ENCODE measurements at places on chromosomes 5 and 9.
A peak's percentile ranks its signal among the peaks of the same experiment; 100 is the strongest.

- no peak for DNase-seq
These were observed 88.8 kb upstream of the BRINP1 start for GRCh38 chr9:119458068-119458467.

DNA sequence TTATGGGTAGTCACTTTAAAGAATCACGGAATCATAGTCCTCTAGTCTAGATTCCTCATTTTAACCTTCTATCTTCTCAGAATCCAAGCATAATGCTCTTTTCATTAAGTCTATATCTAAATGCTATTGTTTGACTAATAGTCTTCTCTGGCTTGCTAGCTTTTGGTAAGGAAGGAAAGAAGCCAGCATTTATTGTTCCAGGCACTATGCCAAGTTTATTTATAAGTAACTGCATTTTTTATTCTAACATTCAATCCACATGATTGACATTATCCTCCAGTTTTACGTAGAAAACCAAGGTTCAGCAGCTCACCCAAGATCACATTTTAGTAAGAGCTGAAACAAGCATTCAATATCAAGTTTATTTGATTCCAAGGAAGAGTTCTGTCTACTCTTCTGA lies 254.2 kb downstream of the SAXO1 start:
- DNase-seq, result no peak

GRCh38 chr5:178589180-178590140 lies 733 bp downstream of the COL23A1 start:
- peak; percentile 50 for DNase-seq

- DNase-seq, result peak; percentile 75
These were observed 232.8 kb upstream of the PTGER4 start for GRCh38 chr5:40446910-40447309.

GRCh38 chr5:143653766-143654282 lies 158.1 kb upstream of the HMHB1 start:
- no peak for DNase-seq

GRCh38 chr9:79570448-79571308 lies 1.1 kb upstream of the TLE4 start:
- peak; percentile 63 for DNase-seq

DNA sequence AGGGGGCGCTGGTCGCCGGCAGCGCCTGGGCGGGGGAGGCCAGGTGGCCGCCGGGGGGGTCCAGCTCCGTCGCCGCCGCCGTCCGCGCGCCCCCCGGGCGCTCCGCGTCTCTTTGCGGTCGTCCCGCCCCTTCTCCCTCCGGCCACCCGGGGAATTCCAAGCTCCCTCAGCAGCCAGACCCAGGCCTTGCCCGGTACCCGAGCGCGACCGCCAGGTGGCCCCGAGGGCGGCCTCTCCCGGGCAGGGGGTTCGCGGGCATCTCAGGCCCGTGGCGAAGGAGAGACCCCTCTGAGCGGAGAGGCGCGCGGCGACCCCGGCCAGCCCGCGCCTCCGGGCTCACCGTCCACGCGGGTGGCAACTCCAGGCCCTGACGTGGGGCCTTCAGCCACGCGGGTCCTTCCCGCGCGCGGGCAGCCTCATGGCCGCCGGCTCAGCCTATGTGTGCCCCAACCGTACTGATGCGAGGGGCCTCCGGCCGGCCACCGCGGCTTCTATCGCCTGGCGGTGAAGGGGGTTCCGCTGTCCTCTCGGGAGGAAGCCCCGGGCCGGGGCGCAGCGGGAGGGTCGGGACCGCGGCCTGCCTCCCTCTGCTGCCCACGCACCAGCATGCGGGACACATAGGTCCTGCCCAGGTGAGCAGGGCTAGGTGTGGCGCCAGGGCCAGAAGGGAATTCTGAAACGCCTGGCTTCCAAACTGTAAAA lies 529 bp upstream of the NRARP start:
- DNase-seq, result no peak

- peak; percentile 14 for DNase-seq
These were observed 166.3 kb downstream of the C5orf15 start for GRCh38 chr5:133801955-133802751.

DNA sequence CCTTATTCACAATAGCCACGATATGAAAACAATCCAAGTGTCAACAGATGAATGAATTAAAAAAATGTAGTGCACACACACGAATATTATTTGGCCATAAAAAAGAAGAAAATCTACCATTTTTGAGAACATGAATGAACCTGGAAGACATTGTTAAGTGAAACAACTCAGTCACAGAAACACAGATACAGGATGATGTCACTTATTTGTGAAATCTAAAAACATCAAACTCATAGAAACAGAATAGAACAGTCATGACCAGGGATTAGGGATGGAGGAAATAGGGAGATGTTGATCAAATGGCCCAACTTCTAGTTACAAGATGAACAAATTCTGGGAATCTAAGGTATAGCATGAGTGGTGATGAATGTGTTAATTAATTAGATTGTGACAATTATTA lies 72.3 kb downstream of the MACIR start:
- no peak for DNase-seq

- no peak for DNase-seq
These were observed 178.7 kb upstream of the SLC30A5 start for GRCh38 chr5:68915079-68915478.

DNA sequence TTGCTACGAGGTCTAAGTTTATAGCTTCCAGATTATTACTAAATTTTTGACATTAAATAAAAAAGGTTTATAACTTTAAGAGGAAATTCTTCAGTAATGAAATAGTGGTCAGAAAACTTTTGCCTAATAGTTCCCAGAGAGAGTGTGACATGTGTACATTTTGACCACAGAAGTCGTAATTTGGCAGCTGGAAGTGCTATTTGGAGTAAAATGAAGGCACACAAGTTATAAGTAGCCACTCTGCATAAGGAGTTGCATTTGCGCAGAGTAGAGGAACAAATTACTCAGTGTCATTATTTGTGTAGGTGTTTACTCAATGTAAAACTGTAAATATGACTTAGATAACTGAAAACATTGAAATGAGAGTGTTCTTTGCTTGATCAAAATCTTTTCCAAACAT lies 408.4 kb downstream of the CCDC171 start:
- no peak for DNase-seq

- peak; percentile 38 for DNase-seq
These were observed 219.3 kb downstream of the SMARCA2 start for GRCh38 chr9:2234371-2234893.

- peak; percentile 89 for DNase-seq
These were observed 43.1 kb downstream of the PTCD2 start for GRCh38 chr5:72363166-72363802.

DNA sequence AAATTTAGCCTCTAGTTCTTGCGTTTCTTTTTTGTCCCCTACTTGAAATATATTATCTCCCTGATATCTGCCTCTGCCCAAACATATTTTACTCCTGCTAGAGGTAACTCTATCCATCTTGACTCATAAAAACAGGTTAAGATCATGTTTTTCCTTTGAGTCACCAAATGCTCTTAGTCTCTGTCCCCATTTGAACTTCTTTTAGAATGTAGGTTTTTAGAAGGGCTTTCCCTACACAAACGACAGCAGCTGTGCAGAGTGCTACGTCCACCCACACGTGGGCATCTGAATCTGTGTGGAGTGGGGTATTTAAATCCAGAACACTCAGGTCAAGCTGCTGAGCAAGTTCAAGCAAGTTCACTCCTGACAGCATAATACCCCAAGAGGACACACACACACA lies 2.2 kb downstream of the HSD17B3 start:
- peak; percentile 7 for DNase-seq

GRCh38 chr9:38022995-38023394 lies 46.0 kb downstream of the SHB start:
- no peak for DNase-seq

DNA sequence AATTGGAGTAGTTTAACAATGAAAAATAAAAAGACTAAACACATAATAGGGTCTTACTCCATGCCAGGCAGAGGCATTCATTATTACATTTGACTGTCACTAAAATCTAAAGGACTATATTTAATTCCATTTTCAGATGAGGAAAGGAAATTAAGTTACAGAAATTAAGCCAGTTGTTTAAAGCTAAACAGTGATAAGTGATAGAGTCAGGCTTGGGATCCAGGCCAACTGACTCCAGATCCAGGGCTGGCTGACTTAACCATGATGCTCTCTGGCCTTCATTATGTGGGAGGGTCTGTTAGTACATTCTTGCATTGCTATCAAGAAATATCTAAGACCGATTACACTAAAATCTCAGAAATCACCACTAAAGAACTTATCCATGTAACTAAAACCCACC lies 107.2 kb downstream of the ARHGEF28 start:
- DNase-seq, result peak; percentile 40

GRCh38 chr5:64166201-64166959 lies 737 bp downstream of the RNF180 start:
- DNase-seq, result no peak

DNA sequence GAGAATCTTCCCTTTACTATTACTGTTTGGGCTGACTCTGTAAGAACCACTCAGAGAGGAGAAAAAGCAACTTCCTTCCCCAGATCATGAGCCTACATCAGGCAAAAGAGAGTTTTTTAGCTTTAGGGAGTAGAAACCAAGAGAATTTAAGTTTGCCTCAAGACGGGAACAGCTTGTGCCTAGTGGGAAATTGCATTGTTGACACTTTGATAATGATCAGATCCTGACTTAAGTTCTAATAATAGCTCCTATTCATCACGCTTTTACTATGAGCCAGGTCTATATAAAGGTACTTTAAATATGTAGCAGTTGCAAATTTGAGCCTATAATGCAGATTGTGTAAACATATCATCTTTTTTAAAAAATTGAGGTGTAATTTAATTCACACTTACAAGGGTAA lies 298.2 kb downstream of the MAN2A1 start:
- no peak for DNase-seq

DNA sequence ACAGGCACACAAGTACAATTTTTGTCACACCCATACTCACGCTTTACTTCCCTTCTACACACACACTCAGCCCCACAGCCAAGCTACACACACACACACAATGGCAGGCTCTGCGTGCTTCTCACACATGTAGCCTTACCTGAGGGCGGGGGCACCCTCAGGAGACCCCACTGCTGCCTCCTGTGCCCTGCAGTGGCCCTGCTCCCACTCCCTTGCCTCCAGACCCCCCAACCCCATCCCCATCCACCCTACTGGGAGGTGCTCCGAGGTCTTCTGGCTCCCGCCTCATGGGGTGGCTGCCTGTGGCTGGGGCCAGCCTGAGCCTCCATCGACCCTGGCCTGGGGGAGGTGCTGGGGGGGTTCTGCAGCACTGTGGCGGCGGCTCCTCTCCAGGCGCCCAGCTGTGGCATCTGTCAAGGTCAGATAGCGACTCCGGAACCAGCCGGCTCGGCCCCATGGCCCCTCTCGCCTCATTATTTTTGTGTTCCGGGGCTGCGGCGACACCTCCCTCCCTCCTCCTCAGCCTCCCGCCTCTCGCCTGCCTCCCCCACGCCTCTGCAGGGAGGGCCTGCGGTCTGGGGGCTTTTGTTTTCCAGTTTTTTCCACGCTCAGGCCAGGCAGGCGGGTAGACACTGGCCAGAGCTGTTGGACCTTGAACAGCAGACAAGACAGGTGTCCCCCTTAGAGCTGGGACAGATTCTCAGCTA lies 21.7 kb downstream of the CXXC5 start:
- no peak for DNase-seq

- DNase-seq, result no peak
These were observed 117.0 kb downstream of the SSBP2 start for GRCh38 chr5:81633891-81634290.

DNA sequence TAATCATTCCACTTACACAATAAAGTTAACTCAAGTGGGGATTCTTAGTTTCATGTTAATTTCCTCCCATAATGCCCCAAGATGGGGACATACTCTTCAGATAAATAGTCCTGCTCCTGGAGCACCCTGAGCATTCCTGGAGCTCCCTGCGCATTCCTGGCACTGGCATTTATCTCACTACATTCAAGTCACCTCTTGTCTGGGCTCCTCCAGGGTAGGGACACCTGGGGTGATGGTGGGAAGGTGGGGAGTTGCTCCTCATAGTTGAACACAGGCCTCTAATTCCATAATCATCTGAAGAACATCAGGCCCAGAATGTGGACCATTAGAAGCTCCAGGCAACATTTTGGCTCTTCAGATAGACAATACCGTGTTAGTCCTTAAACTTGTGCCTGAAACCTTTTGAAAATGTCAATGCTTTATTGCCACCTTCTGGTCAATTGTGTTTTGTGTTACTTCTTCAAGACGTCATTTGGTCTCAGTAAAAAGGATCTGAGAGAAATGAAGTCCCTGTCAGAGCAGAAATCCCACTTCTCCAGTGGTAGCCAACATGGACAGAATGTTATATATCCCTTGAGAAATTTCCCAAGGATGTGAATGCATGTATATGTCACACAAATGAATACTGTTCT lies 14.2 kb upstream of the AGGF1 start:
- peak; percentile 63 for DNase-seq

DNA sequence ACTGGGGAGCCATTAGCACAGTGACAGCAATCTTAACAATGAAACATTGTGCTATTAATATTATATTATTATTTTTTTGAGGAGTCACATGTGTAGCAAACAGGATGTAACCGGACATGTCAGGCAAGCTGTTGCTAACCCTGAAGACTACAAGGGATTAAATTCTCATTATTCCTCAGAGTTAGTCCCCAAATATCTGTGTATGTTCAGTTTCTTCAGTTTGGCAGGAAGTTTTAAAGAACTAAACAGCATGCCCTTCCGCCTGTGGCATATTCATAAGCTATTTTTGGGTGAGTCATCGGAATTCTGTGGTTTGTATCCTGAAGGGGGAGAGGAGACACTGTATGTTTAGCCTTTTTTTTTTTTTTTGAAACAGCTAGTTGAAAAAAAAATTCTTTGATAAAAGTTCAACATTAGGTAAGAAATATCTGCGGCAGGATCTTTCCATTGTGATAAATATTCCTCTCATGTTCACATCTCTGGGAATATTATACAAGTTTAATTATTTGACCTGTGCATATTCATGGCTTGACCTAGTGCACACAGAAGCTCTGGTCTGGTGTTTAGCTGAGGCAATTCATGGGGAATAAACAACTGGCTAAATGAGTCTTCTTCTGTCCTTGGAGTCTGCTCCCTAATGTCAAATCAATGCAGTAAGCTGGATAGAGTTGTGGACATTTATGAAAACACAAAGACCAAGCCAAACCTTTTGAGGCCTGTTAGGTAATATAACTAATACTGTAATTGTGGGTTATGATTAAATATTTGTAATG lies 202.7 kb upstream of the CDKN2B start:
- DNase-seq, result peak; percentile 97

- no peak for DNase-seq
These were observed 235.3 kb downstream of the KCTD16 start for GRCh38 chr5:144405991-144406390.

DNA sequence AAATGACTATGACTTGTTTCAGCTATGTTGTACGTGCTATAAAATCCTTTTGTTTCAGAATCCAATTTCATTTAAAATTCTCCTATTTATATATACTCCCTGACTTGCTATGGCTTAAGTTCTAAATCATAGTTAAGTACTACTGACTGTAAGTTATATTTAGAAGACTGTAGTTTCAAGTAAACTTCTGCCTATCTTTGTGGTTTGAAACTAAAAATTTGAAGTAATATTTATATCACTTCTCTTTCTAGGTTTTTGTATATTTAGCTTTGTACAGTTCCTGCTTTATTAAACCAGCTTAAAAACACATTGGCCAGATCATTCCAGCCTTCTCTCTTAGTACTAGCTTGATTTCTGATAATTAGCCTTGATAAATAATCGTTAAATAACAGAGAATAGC lies 196.3 kb downstream of the MLLT3 start:
- no peak for DNase-seq

- DNase-seq, result no peak
These were observed 35.1 kb downstream of the DMXL1 start for GRCh38 chr5:119105971-119106370.

GRCh38 chr5:119322948-119323537 lies 32.8 kb upstream of the TNFAIP8 start:
- DNase-seq, result peak; percentile 63

- no peak for DNase-seq
These were observed 26.0 kb downstream of the JAKMIP2 start for GRCh38 chr5:147756566-147756965.

Measured in fibroblast of lung (primary cell).